ENCODE measurements at places on chromosomes 7 and 10.
A peak's percentile ranks its signal among the peaks of the same experiment; 100 is the strongest.

- no peak for DNase-seq
Measured at GRCh38 chr7:130358471-130358870, 13.9 kb downstream of the CPA5 start.

DNA sequence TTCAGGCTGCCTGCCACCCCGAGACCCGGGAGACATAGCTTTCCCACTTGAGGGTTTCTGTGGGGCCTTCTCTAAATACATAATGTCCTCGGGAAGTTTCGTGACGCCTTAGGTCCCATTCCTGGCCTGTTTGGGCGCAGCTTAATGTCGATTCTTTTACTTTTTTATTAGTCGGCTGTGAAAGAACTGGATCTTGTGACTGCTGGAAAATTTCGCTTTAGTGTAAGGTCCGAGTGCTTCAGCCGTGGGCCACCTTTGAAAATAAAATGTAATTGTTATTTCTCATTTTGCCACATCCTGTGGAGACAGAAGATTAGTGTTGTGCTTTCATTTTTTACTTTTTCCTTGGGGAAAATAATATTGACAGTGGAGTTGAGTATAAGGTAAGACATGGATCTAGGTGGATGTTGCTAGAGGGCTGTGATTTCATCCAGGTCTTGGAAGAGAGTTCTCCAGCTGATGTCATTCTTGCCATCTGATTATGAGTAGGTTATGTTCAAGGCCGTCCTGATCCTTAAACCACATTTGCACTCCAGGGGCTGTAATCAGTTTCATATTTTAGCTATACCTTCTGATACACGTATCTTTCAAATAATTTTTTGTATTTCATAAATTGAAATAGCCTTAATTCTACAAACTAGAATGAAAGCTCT, 830 bp downstream of the RAB18 start:
- DNase-seq = no peak

- no peak for DNase-seq
Measured at GRCh38 chr10:112959207-112959838, 9.3 kb downstream of the TCF7L2 start.

- DNase-seq = no peak
Measured at GRCh38 chr7:31957090-31957720, 113.0 kb downstream of the PDE1C start.

GRCh38 chr7:150502519-150502918, 12.2 kb upstream of the GIMAP7 start:
- DNase-seq = no peak

DNA sequence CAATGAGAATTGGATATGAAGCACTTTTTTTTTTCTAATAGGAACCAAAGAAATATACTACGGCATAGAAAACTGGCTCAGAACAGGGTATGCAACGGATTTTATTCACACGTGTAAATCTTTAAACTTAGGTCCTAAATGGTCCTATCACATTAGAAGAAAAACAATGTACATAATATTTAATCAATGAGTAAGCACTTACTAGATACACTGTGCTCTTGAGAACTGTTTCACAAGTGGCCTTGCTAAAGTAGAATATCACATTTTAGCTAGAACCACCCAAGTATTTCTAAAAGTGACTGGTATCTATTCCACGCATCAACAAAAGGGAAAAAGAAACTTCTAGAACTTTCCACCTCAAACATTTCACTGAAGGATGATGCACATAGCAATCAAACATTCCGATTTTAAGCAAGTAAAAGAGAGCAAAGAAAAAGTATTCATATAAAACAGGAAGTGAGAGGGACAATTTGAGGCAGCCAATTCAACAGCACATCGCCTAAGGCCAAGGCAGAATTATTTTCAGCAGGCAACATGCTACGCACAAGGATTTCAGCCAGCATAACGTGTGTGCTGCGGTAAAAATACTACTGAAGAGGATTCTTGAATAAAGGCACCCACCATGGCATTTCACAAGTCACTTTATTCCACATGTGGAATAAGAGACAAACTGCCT, 55.8 kb downstream of the PARD3 start:
- no peak for DNase-seq

DNA sequence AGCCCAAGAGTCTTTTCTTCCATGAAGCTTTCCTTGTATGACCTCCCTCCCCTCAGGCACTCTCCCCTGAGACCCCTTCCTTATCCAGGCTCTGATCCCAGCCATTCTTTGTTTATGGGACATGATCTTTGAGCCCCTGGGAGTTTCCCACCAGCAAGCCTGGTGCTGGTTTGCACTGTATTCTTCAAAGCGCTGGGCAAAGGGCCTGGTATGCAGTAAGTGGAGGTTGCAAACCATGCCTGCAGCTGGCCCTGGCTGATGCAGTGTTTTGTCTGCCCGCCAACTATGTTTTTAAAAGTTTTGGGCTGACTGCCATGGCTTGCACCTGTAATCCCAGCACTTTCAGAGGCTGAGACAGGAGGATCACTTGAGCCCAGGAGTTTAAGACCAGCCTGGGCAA, 6.8 kb upstream of the NODAL start:
- DNase-seq = no peak

GRCh38 chr7:135283959-135284638, 50.5 kb downstream of the STRA8 start:
- no peak for DNase-seq

- DNase-seq = no peak
Measured at GRCh38 chr7:41731493-41732435, 28.9 kb upstream of the INHBA start.

GRCh38 chr7:121800916-121801675, 71.9 kb upstream of the PTPRZ1 start:
- no peak for DNase-seq

DNA sequence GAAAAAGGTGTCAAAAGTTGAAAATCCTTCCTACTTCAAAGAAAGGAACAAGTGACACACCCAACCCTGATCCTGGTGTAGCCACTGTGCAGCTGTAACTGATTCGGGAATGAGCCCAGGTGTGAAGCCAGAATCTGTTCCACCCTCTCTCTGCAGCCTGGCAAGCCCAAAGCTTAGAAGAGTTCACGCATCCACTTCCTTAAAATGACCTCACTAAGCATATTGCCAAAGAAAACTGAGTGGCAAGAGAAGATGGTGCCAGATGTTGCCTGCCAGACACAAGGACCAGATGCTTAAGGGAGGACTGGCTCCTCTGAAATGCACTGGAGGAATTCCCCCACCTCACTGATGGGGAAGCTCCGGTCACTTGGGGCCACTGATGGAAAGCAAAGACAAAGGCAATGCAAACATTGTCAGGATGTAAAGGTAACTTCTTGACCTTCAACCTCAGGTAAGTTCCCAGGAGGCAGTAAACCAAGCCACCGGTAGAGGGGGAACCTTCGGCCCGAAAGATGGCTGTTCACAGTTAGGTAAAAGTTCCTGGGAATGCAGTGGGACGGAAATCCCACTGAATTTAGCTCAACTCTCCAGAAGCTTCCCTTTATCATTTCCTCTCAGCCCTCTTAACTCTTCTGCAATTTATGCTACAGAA, 554.9 kb downstream of the KCNMA1 start:
- no peak for DNase-seq

DNA sequence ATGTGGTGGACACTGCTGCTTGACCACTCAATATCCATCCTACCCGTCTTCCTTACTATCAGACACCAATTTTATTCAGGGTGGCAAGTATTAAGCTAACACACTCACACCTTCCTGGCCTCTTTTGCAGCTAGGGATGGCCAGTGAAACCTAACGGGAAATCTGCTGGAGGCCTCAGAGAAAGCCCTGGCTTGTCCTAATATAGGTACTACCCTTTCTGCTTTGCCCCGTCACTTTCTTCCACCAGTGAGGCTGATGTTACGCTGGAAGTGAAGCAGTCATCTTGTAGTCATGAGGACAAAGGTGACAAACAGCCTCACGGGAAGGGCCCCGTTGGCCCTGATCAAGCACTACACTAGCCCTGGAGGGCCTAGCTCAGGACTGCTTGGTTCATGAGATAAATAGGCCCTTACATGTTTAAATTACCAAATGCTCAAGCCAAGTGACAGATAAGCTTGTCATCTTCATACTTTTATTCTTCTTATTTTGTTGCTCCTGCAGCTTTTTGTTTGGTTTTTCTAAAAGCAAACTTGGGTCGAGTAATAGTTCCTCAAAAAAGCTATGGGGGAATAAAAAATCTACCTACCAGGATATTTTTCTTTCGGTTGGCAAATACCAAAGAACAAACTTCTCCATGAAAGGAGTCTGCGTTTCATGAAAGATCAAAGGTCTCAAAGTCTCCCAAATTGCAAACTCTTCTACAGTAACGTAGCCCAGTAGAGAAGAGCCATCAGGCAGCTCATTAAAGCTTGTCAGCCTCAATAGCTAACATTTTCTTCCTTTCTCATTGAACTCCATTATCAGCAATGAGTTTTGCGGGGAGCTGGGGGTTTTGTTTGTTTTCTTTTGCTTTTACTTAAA, 17.5 kb downstream of the CREB3L2 start:
- no peak for DNase-seq

- no peak for DNase-seq
Measured at GRCh38 chr7:112770051-112770450, 20.1 kb downstream of the TMEM168 start.

DNA sequence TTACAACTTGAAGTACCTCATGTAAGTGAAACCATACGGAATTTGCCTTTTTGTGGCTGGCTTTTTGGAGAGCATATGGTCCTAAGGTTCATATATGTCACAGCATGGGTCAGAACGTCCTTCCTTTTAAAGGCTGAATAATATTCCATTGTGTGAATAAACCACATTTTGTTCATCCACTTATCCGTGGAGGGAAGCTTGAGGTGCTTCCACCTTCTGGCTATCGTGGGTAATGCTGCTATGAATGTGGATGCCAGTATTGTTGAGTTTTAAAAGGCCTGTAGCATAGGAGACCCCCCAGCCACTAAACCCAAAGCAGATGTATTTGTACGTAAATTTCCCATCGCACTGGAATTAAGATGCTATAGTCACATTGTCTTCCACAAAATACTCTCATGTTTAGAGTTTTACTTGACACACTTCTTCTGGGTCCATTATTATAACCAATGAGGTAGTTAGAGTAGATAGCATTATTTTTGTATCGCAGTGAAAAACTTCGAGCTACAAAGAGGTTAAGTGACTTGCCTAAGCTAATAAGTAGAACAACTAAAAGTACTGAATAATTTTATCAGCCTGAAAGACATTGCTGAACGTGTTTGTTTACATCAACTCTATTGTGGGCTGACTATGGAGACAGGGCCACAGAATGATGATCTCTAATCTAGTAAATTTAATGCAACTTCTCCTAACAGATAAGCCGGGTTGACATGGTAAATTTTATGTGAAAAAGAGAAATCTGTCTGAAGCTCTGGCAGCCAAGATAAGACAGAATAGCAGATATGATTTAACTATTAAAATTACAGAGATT, 183.0 kb upstream of the CTBP2 start:
- DNase-seq = no peak

- no peak for DNase-seq
Measured at GRCh38 chr7:137717045-137717444, 129.7 kb downstream of the DGKI start.

DNA sequence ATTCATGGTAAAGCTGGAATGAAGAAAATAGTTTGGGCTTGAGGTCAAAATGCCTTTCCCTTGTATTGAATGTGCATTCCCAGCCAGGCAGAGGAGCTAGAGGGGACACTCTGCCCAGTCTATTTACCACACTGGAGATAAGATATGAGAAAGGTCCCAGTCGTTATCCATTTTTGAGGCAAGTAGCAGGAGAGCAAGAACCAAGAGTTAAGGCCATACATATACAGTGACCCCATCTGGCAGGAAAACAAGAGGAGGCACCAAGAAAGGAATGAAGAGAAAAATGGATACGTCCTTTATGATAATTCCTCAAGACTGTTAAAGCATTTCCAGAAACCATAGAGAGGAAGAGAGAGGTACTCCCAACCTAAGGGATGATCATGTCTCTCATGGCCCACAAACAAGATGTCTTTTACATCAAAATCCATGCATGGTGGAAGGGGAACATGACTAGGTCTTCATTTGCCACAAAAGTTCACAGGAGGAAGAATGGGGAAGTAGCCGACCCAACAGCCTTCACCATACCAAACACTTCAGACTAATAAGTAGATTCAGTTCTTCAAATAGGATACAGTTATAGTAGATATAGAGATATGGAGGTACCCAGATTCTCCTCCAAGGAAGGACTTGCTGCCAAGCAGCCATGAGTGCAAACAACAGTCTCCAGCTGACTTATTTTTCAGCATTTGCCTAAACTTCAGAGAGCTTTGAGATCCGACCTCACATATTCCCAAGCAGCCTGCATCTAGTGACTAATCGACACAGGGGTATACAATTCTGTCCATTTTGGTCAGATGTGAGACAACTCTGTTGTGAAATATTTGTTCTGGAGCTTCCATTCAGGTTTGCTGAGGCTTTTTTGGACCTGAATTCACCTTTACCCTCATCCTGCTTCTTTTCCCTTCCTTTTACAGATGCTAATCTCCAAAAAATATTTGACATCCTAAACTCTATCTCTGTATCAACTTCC, 61.1 kb upstream of the CCDC71L start:
- DNase-seq = no peak

GRCh38 chr7:149872419-149873073, 1.2 kb upstream of the ATP6V0E2 start:
- DNase-seq = peak; percentile 40

GRCh38 chr10:369684-370448, 234.6 kb downstream of the ZMYND11 start:
- DNase-seq = no peak

- DNase-seq = no peak
Measured at GRCh38 chr7:105098863-105099515, 85.0 kb downstream of the KMT2E start.

- no peak for DNase-seq
Measured at GRCh38 chr7:77434570-77435275, 18.6 kb upstream of the GSAP start.

DNA sequence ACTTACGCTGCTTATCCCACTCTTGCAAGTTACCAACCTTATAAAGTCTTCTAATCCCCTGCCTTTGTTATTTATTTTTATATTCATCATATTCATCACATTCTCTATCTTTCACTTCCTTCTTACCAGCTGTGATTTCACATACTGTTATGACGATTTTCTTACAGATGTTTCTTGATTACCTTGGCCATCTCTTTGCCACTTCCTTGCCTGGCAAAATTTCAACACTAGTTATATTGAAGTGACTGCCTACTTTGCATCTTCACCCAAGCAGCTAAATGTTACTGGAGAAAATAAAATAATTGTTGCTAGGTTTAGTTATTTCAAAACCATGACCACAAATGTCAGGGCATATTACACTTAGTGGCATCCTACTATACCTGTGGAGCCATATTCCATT, 8.8 kb upstream of the STEAP4 start:
- DNase-seq = no peak

GRCh38 chr10:133249094-133249780, 11.6 kb downstream of the VENTX start:
- no peak for DNase-seq

GRCh38 chr7:18610331-18610948, 114.9 kb downstream of the HDAC9 start:
- DNase-seq = no peak

- no peak for DNase-seq
Measured at GRCh38 chr7:85356916-85357315, 170.1 kb upstream of the SEMA3D start.

- DNase-seq = peak; percentile 66
Measured at GRCh38 chr10:7583626-7584025, 83.1 kb downstream of the ITIH5 start.

Data from cerebellar nuclear complex (tissue), 1 donor.